ENCODE measurements at places on chromosomes 1 and 21.

- no peak for DNase-seq
Observed at GRCh38 chr1:236979149-236979900, 24.9 kb downstream of the MT1HL1 start.

DNA sequence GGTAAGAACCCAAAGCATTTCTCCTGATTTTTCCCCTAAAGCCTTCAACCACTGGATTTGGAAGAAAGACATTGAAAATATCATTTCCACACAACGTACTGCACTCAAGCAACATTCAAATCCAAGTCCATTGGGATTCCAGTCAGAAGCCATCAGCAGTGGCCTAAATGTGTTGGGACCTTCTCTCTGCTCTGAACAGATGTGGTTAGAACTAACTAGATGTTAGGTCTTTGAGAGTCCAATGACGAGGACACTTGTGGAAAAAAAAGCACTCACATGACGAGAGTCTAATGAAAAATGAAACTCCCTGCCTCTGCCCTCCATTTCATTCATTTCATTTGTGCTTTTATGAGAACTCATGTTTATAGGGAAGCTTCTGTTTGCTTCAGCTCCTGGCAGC, 382.3 kb downstream of the SIPA1L2 start:
- no peak for DNase-seq

DNA sequence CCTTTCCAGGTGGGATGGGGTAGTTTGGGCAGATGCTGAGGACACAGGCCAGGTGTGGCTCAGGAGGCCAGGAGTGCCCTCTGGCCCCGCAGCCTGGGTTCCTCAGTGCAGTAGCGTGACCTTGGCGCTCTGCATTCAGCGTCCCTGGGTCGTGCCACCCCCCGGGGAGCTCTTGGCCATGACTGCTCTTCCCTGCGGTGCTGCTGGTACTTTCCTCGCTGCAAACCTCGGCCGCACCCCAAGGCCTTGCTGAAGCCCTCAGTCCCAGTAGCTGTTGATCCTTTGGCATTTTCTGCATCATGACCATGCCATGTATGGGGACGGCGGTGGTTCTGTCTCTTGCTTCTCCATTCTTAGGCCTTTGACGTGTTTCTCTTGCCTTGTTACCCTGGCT, 13.8 kb downstream of the SLX9 start:
- no peak for DNase-seq

- no peak for DNase-seq
Observed at GRCh38 chr1:227759341-227760300, 24.4 kb downstream of the SNAP47 start.

GRCh38 chr1:17591814-17592430, 52.4 kb downstream of the ARHGEF10L start:
- DNase-seq = no peak

- no peak for DNase-seq
Observed at GRCh38 chr1:107194380-107194779, 53.5 kb downstream of the NTNG1 start.

DNA sequence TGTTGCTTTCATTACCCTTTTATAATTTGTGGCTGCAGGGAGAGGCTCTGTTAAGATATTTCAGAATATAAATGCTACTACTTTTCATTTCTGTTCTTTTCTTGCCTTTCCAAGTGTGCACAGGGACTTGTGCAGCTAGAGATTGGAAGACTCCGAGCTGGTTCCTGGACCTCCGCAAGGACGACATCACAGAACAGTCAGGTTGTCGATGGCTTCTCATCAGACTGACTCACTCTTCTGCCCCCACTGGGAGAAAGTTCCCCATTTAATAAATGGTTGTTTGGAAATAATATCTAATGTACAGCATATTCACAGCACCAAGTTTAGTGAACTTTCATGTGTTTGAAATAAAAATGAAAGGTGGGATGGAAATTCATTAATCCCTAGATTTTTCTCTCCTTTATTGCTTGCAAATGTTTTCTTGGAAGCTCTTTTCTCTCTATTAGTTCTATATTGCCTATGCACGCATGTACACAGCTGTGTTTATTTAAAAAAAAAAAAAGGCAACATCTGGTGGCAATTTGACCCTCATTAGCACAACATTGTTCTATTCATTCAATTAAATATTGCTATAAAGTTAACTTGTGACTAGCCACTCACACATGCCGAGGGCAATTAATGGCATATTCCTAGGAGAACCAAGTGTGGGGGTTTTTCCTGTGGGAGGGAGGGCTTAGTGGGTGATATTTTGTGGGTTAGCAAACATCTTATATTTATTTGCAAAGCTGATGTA, 77.5 kb upstream of the L1TD1 start:
- DNase-seq = no peak

- no peak for DNase-seq
Observed at GRCh38 chr1:197619008-197619640, 156.2 kb downstream of the DENND1B start.

DNA sequence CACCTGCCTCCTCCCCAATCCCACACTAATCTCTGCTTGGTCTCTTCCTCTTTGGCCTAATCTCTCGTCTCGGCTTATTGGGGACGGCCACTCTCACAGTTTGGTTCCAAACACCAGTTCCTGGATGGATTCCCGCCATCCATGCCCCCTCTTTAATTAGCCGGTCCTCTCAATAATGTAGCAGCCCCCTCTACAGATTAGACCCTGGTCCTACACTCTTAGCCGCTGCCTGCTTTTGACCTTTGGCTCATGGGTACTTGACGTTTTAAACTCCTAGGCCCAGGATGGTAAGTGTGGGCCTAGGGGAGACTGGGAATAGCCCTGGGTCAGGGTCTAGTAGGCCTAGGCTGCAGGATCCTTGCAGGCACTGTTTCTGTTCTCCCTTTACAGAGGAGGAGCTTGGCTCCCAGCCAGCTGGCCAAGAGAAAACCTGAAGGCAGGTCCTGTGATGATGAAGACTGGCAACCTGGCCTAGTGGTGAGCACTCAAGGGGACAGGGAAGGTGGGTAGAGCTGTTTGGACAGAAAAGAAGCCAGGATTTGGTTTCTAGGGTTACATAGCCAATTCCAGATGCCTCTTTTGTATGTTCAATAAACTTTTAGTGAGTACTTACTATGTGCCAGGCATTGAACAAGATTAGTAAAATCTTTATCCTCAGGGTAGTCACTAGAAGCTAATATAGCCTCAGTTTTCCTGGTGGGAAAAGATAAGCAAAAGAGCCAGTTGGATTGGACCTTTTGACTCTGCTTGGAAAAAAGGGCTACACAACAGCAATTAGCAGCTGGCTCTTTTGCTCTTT, 758 bp downstream of the RAD54L start:
- no peak for DNase-seq

GRCh38 chr1:222163895-222164294, 384.0 kb downstream of the HHIPL2 start:
- no peak for DNase-seq

DNA sequence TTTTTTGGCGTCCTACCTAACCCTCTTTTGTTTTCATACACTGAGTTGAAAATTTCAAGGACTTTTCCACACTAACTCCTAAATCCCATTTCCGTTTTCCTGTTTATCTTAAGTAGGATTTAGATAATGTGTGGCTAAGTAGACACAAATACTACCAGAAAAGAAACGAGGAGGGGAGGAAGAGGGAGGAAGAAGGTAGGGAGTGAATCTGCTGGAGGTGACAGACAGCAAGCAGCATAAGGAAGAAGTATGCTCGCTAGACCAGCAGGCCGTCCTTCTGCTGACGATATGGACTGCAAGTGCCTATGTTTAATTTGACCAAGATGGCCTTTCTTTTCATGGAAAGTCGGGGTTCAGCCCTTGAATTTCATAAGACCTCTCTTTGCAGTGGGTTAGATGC, 256.9 kb upstream of the RAB4A start:
- DNase-seq = no peak

DNA sequence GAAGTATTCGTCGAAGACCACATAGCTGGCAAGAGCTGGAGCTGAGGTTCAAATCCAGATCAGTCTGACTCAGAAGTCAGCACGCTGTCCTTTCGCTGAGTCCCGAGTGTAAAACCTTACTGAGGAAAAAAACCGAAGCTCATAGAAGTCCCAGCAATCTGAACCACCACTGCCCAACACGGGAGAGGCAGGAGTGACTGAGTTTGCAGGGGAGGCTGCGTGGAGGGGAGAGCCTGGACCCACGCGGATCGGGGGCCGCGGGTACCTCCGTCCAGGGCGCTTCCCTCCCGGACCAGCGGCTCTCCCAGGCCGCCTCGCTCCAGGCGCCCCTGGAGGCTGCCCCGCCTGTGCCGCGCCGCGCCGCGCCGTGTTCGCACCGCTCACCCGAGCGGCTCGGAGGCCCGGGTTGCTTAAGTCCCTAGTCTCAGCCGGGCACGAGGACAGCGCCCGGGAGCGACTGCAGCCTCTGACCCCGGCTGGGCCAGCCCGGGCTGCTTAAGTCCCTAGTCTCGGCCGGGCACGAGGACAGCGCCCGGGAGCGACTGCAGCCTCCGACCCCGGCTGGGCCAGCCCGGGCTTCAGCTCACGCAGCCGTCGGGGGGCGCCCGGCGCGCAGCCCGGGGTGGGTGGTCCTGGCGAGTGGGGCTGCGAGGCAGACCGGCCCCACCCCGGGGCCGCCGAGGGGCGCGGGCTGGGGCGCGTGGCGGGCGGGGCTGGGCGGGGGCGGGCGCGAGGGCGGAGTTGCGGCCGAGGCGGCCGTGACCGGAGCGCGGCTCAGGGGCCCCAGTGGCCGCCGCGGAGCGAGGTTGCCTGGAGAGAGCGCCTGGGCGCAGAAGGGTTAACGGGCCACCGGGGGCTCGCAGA, at the start of gene ADAMTSL4:
Gene ADAMTSL4, plus strand, starts transcription at position 777 of the 864 bp plus-strand sequence. CDS start 2,881 bp downstream, outside the sequence.
- DNase-seq = no peak

DNA sequence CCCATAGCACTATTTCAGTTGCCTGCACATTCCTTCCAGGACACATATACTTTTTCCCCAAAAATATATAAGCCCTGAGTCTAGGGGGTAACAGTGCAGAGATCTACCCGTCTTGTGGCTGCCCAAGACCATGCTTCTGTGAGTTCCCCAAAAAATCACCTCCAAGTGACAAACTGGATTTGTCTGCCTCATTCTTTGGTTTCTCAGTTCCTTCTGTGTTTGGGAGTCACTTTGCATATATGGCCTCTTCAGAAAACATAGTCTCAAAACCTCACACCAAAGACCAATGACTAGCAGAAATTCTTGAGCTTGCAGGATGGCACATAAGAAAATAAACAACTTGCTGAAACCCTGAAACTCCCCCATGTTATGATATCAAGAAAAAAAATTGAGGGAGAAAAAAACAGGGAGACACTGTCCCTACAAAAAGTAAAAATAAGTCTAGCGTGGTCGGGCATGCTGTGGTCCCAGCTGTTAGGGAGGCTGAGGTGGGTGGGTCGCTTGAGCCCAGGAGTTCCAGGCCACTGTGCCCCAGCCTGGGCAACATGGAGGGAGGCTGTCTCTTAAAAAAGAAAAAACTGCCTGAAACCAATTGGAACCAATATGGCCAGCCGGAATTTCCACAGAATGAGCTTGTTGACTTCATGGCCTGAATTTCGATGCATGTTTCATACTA, 8.0 kb downstream of the JMJD4 start:
- DNase-seq = no peak

- DNase-seq = no peak
Observed at GRCh38 chr21:31418377-31419001, 74.4 kb upstream of the TIAM1 start.

DNA sequence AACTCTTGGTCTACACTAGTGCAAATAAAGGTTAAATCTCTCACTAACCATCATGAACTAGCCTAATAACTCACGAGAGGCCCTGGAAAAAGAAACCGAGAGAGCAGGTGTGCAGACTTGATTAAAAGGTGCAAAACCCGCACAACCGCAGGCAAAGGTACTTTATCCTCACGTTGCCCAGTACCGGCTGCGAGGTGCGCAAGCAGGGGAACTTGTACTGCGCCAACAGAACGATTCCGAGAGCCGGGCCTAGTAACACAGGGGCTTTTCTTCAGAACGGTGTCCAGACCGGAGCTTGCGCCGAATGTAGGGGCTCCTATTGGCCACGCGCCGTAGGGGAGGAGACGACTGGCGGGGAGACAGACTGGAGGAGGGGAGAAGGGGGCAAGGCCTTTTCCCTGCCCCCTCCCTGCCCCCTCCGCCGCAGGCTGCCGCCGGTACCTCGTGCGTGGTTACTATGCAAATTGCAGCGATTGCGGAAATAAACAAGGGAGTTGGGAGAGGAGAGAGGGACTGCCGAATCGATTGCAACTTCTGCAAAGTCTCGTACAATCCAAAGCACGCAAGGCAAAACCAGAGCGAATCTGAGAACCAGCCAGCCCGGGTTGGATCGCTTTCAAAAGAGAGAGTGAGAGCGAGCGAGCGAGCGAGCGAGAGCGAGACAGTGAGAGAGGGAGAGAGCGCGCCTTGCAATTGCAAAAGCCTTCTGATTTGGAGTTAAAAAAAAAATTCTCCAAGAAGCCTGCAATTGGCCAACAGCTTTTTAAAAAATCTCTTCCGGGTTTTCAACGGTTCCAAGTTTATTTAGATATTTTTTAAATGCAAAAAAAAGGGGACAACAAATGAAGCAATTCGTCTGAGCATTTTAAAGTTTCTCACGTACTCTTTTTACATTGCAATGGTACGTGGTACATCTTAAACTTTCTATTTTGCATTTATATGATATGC, 5.4 kb upstream of the NFIA start:
- DNase-seq = peak; percentile 71

GRCh38 chr21:14084068-14084501, 126.7 kb downstream of the LIPI start:
- DNase-seq = no peak

DNA sequence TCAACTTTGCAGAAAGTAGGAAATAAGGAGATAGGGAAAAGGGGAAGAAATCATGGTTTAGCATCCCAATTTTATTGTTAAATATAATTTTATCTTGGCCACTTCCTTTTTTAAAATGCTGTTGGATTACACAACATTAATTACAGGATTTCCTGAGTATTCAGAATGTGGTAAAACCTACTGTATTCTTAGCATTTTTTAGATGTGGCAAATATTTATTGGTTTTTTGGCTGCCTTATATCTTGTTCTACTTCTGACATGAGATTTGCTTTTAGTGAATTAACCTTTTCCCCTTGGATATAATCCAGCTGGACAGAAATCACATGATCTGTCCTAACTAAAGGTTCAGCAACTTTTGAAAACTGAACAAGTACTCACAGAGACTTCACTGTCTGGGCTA, 104.9 kb downstream of the PTGS2 start:
- DNase-seq = no peak

DNA sequence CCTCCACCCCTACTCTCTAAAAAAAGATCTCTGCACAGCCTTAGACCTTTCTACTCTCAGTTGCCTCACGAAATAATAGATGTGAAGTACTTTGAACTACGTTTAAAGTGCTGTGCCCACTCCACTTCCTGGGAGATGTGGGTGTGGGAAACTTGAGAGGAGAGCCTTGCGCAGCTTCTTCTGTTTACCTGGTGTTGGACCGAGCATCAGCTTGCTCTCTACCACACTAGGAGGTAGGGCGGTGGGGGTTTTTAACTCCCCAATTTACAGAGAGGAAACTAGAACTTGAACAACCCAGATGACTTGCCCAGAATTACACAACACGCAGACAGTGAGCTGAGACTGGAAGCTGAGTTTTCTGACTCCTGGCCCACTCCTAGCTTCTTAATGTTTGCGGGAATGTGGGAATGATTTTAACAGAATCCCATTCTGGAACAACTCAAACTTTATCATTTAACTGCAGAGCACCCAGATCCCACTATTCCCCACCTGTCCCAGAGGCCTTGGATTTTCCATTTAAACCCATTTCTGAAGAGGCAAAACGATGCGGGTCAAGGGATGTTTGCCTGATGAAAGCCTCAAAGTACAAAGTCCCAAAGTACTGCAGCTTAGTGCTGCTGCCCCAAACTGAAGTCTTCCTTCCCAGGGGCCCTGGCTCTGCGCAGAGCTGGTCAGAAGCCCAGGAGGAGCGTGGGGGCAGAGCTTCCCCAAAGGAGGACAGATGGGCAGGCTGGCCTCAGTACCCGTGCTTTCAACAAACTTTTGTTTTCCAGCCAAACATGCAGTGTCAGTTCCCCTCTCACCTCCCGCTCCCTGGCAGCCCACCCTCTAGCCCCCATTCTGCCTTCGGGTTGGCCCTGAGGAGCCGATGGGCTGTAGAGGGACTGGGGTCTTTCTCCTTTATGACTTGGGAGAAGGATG, 19.0 kb downstream of the BTG2 start:
- peak; percentile 56 for DNase-seq
